ENCODE measurements at places on chromosomes 1 and 21. TPM values are rescaled to one million over a fixed set of nuclear protein-coding genes. Genes with fewer than 3 reads are reported as not detected.

- no peak for DNase-seq
Measured at GRCh38 chr21:43302062-43302700, 124.8 kb downstream of the SIK1 start.

DNA sequence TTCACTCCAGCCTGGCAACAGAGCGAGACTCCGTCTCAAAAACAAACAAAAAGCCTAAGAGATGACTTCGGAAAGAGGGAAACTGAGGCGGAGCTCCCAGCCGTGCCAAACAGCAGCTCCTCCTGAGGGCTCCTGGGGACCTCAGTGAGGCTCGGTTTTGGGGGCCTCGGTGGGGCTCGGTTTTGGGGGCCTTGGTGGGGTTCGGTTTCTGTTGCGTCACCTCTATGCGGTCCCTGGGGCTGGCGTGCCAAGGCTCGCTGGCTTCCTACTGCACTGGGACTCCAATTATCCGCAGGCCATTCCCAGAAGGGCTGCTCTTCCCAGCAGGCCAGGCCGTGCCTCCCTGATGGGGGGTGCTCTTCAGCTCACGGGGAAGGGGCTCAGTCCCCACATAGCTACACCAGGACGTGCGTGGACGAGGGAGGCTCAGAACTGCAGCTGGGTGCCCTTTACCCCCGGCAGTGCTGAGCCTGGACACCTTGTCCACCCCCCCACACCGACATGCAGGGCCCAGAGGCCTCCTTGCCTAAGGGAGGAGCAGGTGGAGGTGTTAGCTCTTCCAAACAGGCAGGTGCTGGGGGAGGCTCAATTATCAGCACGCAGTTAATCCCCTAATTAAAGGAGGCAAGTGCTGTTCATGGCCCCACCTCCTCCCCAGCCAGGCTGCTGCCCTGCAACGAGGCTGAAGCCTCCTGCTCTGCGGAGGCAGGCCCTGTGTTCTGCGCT lies 5.1 kb upstream of the C1orf159 start:
- DNase-seq: no peak

GRCh38 chr1:160836981-160837557 lies 25.6 kb downstream of the CD244 start:
- DNase-seq: no peak

Gene PRRX1
- total RNA-seq: 29.7 TPM

Gene SPRR3
- total RNA-seq: not detected

DNA sequence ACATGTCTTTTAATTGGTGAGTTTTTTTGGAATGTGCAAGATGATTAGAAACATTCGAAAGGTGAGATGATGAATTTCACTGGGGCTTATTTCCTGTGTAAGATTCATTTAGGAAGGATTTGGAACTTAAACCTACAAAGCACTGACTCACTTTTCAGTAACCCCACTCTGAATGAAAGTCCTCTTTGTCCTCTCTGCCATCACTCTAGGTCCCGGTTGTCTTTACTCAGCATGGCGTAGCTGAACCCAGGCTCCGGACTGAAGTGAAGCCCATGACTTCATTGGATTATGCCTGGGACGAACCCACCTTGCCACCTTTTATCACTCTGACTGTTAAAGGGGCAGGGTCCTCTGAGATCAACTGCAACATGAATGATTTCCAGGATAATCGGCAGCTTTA lies 139.4 kb downstream of the VPS13D start:
- no peak for DNase-seq

GRCh38 chr1:119358636-119359035 lies 9.9 kb upstream of the HAO2 start:
- DNase-seq: no peak

DNA sequence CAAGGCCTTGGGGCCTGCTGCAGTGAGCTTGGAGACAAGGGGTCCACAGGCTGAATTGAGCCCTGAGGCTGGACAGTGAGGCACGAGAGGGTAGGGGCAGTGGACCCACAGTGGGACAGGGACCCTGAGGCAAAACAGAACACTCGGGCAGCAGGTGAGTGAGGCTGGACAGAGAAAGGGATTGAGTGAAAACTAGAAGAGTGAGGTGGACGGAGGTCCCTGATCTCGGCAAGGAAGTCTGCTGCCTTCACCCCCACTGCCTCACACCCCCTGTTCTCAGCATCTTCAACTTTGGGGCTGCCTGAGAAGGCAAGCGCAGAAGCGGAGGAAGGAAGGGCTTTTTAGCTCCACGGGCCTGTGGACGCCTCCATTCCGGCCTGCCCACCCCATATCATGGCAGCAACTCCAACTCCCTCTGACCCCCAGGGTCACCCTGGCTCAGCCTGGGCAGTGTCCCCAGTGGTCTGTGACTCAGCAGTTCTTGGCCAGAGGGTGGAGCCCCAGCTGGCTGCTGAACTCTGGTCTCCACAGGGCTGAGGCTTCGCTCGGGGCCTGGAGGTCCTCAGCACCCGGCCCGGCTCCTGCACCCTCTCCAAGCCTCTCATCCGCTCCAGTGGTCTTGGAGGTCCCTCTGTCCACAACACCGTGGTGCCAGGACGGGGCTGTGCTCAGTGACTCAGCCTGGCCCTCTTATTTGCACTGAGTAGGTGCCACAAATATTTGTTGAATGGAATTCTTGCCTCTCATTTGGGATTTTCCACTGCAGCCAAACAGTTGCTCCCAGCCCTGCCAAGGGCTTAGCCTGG lies 60.0 kb upstream of the EPS8L3 start:
- no peak for DNase-seq

Gene RAB7B
- 1.1 TPM for total RNA-seq

Gene S1PR1
- total RNA-seq: 51.1 TPM

- DNase-seq: no peak
Measured at GRCh38 chr1:36920801-36921405, 113.4 kb downstream of the GRIK3 start.

Gene C1orf146
- not detected for total RNA-seq

Gene SPOCD1
- total RNA-seq: not detected

GRCh38 chr1:16243936-16244649 lies 7.1 kb upstream of the CPLANE2 start:
- DNase-seq: peak; percentile 76

Gene SAMSN1
- total RNA-seq: 12.8 TPM

DNA sequence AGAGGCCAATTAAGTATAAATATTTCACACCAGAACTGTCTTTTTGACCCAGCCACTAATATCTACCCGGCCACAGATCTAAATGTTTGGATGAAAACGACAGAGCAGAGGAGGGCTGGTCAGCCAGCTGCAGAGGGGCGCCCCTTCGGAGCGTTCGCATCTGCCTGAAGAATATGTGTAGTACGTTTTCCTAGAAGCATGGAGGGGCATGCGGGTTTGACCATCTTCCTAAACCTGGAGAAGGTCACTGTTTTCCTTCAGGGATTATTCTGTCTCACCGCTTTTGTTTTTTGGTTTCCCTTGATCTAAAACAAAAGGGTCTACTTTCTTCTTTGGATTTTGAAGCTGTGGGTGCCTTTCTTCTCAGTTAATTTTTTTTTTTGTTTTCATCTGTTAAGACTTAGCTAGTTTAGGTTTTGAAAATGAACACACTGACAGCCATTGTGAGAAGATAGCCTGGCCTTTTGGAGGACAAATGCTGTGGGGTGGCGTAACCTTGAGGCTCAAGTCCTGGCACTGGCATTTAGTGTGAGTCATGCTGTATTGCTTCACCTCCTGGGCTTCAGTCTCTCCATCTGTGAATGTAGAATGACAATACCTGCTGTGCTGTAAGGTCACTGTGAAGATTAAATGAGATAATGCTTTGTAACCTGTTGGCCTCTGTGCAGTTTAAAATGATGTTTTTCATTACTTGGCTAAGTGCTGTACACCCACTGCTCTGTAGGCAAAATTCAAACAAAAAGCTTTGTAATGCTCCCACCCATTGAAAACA lies 74.1 kb upstream of the IRF2BP2 start:
- peak; percentile 64 for DNase-seq

Gene CD1D
- total RNA-seq: 1.1 TPM

Gene LRRN2
- 1.1 TPM for total RNA-seq

Gene SLFNL1
- 0.15 TPM for total RNA-seq

Data from heart right ventricle (tissue), 16 donors.